Effector memory CD4-positive, alpha-beta T cell (primary cell): ENCODE measurements at places on chromosomes 4 and X.

DNA sequence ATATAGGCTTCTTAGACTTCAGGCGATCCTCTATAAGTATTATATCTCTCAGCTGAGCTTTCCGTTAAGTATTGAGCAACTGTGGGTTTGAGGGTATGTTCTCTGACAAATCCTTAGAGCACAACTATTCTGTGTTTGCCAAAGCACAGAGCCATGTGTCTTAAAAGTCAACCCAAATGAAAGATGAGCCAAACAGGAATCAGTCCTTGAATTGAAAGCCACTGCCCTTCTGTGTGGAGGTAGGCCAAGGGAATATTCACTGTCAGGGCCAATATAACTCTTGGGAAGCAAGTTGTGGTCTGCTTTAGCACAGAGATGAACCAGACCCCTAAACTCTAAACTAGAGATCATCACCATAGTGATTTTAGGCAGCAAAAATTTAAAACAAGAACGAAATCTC is 164.0 kb downstream of the STAG2 start:
- H3K4me1 ChIP-seq = no peaks in the 10 kb centered on the region
- H3K4me3 ChIP-seq = no peak overlapping the region
- DNase-seq = no peak
- no peaks in the 10 kb centered on the region for H3K27me3 ChIP-seq
- no peaks in the 10 kb centered on the region for H3K36me3 ChIP-seq

DNA sequence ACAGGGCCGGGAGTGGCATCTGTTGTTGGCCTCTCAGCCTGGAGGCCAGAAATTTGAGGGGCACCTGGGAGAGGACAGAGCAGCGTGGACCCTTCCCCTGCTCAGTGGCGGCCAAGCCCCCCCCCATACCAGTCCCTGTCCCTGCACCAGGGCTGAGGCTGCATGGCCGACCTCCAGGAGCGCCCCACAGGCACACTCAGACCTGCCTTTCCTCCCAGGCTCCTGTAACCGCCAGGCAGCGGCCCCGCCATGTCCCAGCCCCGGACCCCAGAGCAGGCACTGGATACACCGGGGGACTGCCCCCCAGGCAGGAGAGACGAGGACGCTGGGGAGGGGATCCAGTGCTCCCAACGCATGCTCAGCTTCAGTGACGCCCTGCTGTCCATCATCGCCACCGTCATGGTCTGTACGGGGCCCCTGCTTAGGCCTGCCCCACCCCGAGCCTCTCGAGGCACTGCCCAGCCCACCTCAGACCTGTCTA is 15.3 kb downstream of the TMEM175 start:
- H3K27ac ChIP-seq = no peak overlapping the region
- H3K4me1 ChIP-seq = no peaks in the 10 kb centered on the region
- DNase-seq = no peak

DNA sequence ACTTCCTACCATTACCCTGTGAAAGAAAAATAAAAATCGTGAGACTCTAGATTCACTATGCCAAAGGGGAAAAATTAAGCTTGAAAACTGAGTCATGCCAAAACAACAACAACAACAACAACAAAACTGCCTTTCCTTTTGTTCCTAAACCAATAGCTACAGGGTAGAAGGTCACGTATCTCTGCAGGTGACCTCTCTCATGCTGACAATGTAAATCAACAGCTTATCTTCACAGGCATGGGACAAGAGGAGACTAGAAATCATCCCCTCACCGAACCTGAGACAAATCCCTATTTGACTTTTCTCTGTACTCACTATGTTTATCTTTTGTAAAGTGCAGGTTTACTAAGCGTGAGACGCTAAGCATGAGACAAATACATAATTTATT is 20.5 kb upstream of the AADAT start:
- no peak for DNase-seq
- H3K27me3 ChIP-seq = no peaks in the 10 kb centered on the region
- H3K4me1 ChIP-seq = no peaks in the 10 kb centered on the region
- no peak overlapping the region for H3K4me3 ChIP-seq

DNA sequence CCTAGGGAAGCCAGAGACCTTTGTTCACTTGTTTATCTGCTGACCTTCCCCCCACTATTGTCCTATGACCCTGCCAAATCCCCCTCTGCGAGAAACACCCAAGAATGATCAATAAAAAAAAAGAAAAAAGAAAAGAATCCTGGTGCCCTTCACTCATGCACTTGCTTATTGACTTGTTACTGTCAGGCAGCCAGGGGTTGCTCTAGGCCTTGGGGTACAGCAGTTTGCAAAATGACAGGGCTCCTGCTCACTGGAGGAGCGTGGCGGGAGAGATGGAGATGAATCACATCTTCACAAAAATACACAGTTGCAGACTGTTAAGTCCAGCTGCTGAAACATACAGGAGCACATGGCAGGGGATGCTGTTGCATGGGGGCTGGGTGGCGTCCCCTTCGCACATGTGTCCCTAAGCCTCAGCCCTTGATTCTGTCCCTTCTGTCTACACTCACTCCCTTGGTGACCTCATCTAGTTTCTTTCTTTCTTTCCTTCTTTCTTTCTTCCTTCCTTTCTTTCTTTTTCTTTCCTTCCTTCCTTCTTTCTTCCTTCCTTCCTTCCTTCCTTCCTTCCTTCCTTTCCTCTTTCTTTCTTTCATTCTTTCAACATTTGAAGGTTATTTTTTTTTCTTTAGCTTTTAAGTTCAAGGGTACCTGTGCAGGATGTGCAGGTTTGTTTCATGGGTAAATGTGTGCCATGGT is 16.9 kb upstream of the TMEM271 start:
- DNase-seq = no peak
- H3K27me3 ChIP-seq = no peaks in the 10 kb centered on the region
- no peaks in the 10 kb centered on the region for H3K36me3 ChIP-seq
- no peak overlapping the region for H3K27ac ChIP-seq
- H3K4me1 ChIP-seq = no peaks in the 10 kb centered on the region

DNA sequence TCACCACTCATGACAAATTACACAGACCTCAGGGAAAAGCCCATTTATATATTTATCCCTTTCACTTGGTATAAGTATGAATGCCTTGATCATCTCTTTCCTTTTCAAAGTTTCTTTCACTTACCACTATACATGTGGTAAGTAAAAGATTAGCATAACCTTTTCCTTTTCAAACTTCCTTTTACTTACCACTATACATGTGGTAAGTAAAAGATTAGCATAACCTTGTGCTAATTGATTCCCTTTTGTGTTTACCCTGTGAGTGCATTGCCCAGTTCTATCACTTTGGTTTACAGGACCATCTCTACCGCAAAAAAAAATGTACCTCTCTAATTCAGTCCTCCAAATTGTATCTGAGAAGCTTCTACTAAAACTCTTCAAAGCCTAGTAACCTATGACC is 32.7 kb upstream of the TCEANC start:
- no peak for DNase-seq
- H3K4me1 ChIP-seq = no peaks in the 10 kb centered on the region
- no peaks in the 10 kb centered on the region for H3K36me3 ChIP-seq
- H3K4me3 ChIP-seq = no peak overlapping the region
- no peak overlapping the region for H3K27ac ChIP-seq
- H3K27me3 ChIP-seq = no peaks in the 10 kb centered on the region

GRCh38 chr4:111136438-111136837 is 513.6 kb upstream of the PITX2 start:
- H3K27ac ChIP-seq = no peak overlapping the region
- no peak for DNase-seq
- H3K4me3 ChIP-seq = no peak overlapping the region
- H3K4me1 ChIP-seq = no peaks in the 10 kb centered on the region
- H3K36me3 ChIP-seq = no peaks in the 10 kb centered on the region
